Cerebellar nuclear complex (tissue), 1 donor: ENCODE measurements at places on chromosomes 11 and 22.

DNA sequence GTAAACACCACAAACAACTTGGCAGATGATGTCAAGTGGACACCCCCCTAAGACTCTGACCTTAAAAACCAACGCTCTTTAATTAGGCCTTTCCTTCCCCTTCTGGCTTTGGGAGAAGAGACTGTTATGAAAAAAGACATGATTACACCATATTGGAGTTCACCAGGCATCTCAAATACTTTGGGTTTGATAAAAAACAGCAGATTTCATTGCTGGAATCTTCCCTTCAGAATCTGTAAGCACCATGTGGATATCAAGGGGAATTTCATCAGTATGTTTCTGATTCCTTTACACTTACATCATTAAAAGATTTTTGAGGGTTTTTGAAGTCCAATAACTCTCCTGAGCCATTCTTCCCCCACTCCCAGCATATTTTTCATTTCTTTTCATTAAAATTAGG is 85.6 kb downstream of the KIRREL3 start:
- no peak for DNase-seq

DNA sequence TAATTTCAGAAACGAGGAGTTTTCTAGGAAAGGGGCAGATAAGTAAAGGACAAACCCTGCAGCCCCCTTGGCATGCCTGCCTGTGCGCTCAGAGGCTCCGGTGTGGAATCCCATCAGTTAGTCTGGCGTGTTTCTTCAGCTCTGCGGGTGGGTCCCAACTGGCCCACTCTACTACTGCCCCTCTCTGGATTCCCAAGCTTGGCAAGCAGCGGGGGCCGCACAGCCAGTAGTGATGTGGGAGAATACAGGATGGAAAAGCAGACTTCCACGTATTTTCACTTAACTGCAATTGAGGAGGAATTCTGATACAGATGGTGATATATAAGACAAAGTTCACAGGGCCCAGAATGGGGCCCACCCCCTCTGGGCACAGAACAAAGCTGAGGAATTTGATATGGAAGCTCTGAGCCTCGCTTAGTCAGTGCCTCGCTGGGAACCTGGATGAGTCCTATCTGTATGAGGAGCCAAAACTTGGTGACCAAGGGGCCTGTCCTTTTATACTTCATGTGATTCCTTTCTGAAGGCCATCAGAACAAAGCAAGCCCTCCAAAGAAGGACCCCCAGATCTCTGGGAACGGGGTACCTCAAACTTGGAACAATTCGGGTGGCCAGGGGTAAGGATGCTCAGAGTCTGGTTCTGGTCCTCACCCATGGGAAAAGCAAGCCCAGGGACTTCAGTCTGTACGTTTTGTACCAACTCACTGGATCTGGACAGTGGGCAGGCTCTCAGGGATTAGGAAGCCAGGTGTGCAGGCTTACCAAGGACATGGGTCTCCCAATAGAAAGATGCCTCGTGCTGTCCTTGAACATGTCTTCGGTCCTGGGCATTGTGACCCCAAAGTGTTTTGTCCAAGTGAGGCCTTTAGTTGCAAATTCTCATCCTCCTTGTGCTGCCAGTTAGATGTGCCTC is 26.0 kb downstream of the RELT start:
- no peak for DNase-seq

DNA sequence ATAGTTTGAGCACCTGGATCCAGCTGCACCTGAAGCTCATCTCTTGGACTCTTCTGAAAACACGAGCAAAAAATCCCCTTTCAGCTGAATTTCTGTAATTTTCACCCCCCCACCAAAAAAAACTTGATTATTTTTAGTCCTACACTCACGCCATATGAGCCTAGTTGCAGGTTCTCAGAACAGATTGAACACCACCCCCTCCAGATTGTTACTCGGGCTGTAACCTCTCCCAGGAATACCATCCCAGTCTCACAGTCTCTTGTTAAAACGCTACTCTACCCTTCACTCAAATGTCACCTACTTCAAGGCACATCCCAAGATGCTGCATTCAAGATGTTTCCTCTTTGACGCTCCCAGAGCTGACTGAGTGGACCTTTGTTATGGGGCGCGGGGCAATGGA is 96.3 kb upstream of the PRDM11 start:
- no peak for DNase-seq

- no peak for DNase-seq
These were observed 14.3 kb downstream of the DGCR8 start for GRCh38 chr22:20094197-20094807.

GRCh38 chr11:87398931-87399330 is 361.2 kb downstream of the TMEM135 start:
- DNase-seq, result no peak

DNA sequence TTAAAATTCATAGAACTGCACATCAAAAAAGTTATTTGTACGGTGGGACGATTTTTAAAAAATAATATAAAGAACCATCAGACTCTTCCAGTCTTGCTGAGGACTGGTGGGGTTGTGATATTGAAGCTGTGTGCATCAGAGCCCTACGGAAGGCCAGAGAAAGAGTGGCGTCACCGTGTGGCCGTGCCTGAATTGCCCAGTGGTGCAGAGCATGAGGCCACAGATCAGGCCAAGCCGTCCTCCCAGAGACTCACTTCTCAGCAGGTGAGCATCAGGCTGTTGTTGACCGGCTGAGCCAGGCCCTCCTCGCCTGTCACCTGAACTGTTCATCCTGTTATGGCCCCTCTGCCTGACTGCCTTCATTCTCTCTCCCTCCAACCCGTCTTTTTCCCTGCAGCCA is 1013.9 kb downstream of the TBC1D22A start:
- no peak for DNase-seq

- DNase-seq, result no peak
These were observed 7.1 kb upstream of the MUC15 start for GRCh38 chr11:26578998-26579661.

DNA sequence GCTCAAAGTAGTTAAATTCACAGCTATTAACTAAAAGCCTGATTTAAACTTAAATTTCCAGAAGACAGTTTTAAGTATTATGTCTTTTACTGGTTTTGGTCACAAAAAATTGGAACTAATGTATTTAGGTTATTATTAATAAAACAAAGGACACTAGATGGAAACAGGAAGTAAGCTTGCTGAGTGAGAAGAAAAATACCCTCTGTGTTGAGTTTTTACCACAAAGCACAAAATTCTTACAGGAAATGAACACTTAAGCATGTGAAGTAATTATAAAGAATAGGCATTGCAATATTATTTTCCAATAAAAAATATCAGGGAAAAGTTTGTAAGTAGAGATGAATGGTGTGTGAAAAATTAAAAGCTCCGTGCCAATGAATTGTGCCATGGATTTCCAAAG is 46.3 kb downstream of the PIK3C2A start:
- DNase-seq, result no peak

DNA sequence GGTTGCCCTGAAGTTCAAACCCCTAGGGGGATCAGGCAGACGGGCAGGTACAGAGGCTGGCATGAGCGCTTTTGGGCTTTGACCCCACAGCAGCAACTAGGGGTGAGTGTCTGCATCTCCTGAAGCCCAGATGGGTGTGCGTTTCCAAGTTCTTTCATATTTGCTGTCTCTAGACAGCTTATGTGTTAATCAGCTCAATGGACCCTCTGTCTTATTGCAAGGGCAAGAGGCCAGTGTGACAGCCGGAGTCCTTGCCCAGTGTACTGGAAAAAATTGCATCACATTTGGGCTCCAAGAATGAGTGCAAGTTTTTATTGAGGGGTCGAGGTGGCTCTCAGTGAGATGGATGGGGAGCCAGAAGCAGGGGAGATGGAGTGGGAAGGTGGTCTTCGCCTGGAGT is 1863.7 kb upstream of the RAG2 start:
- no peak for DNase-seq

GRCh38 chr11:44531116-44531504 is 34.4 kb upstream of the CD82 start:
- DNase-seq, result no peak

DNA sequence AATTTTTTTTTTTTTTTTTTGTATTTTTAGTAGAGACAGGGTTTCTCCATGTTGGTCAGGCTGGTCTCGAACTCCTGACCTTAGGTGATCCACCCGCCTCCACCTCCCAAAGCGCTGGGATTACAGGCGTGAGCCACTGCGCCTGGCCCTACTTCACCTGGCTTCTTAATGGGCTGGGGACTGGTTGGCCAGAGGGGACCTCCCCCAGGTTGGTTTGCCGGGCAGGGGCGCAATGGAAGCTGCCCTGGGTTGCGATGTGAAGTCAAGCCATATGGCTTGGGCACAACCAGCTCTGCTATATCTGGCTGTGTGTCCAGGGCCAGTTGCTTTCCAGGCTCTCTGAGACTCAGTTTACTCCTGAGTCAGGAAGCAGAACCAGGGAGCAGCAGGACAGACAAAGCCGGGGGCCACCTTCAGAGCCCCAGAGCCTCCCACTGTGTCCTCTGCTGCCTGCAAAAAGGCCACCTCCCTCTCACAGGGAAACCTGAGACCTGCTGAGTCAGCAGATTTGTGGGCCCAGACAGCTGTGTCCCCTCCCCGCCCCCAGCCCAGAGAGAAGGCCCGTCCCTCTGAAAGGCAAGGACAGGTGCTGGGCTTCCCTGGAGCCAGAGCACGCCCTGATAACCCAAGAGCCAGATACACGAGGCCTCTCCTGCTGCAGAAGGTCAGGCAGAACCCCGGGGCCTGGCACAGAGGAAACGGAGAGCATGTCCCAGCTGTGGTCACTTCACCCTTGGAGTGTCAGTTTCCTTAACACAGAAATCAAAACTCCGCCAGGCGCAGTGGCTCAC is 29.2 kb upstream of the DAGLA start:
- no peak for DNase-seq

- no peak for DNase-seq
These were observed 484.6 kb downstream of the CNTN5 start for GRCh38 chr11:99505316-99505715.

- no peak for DNase-seq
These were observed 132.4 kb upstream of the ZC3H12C start for GRCh38 chr11:109960831-109961230.

GRCh38 chr11:8810540-8811301 is 100.3 kb upstream of the AKIP1 start:
- DNase-seq, result peak; percentile 50

- no peak for DNase-seq
These were observed 35.9 kb upstream of the NUP50 start for GRCh38 chr22:45127866-45128265.

DNA sequence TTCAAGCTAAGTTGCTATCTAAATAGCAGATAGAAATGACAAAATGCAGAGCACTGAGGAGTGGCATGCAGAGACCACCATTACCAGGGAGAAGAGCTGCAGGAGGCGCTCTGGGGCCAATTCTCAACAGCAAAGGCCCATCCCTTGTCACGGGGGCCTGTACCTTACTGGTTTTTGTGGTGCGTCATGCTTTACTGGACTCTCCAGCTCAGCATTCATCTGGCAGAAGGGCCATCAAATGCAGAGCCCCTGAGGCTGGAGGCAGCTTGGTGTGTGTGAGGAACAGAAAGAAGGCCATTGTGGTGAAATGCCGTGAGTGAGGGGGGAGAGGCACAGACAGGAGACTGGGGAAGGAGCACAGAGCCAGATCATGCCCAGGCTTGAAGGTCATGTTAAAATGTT is 56.5 kb upstream of the NAV2 start:
- no peak for DNase-seq

DNA sequence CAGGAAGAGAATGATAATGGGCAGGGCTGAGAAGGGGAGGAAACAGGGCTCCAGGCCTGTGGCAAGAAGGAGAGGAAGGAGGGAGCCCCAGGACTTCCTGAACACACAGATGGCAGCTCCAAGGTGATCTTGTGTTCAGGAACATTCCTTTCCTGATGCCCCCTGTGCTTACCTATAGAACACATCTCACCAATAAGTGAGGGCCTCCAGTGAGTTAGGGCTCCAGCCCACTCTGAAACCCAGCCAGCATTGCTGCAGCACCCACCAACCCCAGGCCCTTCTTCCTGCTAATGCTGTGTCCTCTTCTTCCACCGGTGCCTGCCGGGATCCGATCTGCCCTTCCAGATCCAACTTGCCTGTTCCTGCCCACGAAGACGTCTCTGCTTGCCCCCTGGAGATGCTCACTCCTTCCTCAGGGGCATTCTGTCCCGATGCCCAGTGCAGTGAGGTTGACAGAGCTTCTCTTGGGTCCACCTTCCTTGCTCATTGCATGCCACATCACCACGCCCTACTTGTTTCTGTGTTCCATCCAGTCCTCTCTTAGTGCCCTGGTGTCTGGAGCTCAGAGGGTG is 17.4 kb downstream of the ANKK1 start:
- DNase-seq, result no peak

- no peak for DNase-seq
These were observed 121.3 kb upstream of the SERPIND1 start for GRCh38 chr22:20652582-20652981.

GRCh38 chr11:108558222-108558621 is 35.3 kb downstream of the EXPH5 start:
- DNase-seq, result no peak

GRCh38 chr11:63289658-63290057 is 46.3 kb upstream of the SLC22A25 start:
- DNase-seq, result no peak

DNA sequence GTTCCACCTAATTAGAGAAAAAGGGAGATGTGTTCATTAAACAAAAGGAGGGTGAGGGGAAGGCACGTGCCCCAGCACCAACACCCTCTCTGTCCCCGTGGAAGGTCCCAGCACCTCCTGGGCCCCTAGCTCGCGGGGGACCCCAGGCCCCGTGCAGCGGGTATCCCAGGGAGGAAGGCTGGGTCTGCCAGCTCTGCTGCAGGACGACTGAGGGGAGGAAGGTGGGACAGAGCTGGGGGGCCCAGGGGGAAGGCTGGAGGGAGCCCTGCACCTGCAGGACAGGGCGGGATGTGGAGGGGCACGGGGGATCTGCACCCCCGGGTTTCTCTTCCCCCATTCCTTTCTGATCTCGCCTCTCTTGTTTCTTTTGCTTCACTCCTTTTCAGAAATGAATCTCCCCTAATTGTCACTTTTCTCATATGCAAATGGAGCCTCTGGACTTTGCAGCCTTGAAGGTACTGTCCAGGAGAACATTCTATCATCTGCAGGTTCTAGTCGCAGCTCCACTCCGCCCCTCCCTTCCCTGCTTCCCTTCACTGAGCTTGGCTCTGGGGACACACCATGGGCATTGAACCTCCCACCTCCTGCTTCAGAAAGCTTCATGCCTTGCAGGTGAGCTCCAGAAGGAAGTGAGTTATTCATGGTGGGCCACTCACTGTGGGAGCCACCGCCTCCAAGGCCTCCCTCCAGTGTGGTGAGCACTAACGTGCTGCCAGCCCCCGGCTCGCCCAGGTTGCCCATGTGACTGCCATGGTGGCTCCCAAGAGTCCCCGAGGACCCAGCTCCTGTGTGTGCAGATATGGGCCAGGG is 111.0 kb downstream of the ST3GAL4 start:
- DNase-seq, result no peak
